Occipital lobe (tissue), 3 donors: ENCODE measurements at places on chromosomes 6 and 20.

- no peak for DNase-seq
Observed at GRCh38 chr6:147604373-147604772, 95.9 kb downstream of the SAMD5 start.

- no peak for DNase-seq
Observed at GRCh38 chr20:20201124-20201523, 148.8 kb downstream of the CFAP61 start.

DNA sequence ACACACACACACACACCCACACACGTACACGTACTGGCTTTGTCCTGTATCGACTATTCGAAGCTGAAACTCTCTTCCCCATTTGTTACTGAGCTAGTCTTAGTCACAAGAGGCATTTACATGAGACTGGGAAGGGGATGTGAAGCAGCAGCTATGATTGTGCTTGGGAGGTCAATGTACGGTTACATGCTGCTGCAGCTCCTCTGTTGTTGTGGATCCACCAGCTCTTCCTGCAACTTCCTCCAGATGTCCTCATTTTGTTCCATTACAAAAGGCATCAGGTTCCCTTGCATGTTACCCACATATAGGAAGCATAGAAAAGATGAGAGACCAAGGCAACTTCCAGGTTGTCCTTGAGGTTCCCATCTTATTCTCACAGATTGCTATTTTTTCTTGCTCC, 612.4 kb upstream of the IMPG1 start:
- DNase-seq = no peak

GRCh38 chr20:46139266-46139889, 21.3 kb downstream of the CD40 start:
- no peak for DNase-seq

GRCh38 chr20:34237942-34238341, 3.3 kb upstream of the ASIP start:
- no peak for DNase-seq
